Left ventricle myocardium inferior (tissue), 1 donor: ENCODE measurements at places on chromosomes 2 and 18.

- DNase-seq: no peak
Observed at GRCh38 chr2:186459009-186459408, 27.1 kb upstream of the ZC3H15 start.

DNA sequence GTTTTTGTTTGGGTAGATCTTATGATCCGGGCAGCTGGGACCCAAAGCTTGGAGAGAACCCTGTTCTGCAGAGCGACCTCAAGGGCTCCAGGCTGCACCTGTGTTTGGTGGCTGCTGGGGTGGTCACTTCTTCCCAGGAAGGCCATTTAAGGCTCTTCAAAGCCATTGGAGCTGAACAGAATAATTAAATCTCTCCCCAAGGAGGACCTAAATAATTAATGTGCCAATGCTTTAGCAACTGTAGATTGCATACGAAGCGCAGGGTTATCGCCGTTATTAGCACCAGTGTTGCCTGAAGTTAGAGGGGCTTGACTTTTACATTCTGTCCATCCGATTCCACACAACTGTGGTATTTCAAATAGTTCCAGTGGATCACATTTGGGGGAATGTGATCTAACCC, 251.4 kb downstream of the ATAD2B start:
- DNase-seq: no peak

GRCh38 chr2:68045342-68045741, 17.5 kb downstream of the C1D start:
- no peak for DNase-seq

DNA sequence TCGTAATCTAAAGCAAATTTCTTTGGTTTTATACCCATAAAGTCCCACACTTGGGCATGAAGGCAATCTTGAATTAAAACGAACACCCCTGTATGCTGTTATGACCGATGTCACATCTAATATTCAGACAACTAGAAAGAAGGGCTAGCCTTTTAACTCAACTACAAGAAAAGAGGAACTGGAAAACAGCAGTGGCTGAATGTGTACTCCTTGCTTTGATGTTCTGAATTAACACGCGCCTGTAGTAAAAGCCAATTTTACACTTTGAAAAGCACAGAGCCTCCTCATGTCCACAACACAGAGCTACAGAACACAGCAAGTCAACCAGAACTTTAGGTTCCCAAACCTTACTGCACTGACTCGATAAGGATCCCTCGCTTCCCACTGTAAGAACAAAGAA, 147.6 kb downstream of the HDAC4 start:
- DNase-seq: no peak

DNA sequence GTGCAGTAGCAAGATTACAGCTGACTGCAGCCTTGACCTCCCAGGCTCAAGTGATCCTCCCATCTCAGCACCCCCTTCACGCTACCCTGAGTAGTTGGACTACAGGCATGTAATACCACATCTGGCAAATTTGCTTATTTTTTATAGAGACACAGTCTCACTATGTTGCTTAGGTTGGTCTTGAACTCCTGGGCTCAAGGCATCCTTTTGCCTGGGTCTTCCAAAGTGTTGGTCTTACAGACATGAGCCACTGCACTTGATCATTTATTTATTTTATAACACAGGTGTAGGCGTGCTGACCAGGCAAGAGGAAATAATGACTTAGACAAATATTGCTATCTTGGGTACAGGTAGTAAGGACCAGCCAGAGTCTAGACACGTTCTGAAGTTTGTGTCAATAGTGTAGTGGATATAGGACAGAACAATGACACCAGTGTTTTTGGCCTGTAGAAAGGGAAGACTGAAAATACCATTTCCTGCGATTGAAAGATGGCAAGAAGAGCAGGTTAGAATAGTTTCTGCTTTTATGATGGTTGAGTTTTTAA, 71.0 kb upstream of the THUMPD2 start:
- DNase-seq: no peak

- no peak for DNase-seq
Observed at GRCh38 chr18:34867520-34867919, 157.4 kb downstream of the DTNA start.

GRCh38 chr2:154855138-154855537, 156.6 kb downstream of the KCNJ3 start:
- DNase-seq: no peak

DNA sequence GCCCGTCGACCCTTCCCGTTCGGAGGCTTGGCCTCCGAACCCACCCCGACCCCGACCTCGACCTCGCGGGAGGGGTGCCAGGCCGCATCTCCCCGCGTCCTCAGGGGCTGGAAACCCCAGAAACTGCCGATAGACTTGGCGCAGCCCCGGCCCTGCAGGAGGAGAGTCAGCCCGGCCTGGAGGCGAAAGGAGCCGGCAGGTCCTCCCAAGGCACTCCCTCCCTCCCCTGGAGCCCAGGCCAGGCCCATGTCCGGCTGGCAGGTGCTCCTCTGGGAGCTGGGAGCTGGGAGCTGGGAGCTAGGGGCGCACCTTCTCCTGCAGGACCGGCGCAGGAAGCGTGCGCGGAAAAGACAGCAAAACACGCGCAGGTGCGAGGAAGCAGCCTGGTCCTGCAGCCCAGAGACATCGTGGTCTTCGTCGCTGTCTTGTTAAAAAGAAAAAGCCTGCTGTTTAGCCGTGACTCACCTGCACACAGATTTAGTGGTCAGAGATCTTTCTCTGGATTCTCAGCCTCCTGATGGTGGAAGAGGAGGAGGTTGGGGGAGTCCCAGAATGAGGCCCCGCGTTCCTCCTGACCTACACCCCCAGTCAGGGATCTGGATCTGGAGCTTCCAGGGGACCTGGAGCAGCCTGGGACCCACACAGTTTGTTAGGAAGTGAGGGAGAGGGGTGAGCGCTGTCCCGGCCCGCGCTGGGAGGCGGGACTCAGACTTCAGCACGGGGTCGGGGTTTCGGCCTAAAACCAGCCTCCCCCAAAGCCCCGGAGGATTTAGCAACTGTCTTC, 660 bp upstream of the MBP start:
- DNase-seq: no peak

DNA sequence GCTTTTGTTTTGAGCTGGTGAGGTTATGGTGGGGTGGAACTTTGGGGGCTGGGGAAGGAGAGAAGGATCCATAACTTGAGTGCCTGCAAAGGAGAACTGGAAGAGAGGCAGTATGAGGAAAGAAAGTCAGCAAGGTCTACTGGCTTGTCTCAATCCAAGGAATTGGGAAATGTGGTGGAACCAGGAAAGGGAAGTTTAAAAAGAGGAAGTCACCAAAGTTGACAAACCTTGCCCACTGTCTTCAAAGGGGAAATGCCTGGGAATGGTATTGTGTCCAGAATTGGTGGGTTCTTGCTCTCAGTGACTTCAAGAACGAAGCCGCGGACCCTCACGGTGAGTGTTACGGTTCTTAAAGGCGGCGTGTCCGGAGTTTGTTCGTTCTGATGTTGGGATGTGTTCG, 304.1 kb upstream of the FAM98A start:
- DNase-seq: no peak

DNA sequence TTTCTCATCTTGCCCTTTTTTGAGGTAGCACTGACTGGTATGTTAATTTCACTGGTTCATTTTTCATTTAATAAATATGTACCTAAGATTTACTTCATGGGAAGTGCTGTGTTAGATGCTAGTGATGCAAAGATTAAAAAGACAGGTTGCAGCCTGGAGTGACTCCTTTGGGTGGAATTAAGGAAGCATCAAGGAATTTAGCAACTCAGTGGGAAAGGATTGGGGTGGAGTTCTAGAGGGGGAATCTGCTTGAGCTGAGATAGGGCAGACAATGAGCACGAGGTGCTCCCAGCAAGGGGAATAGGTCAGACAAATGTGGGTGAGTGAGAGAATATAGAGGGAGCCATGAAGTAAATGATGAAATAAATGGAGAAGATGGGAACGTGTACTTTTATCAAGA, 57.0 kb downstream of the LYPD6 start:
- DNase-seq: no peak

GRCh38 chr18:65439188-65439587, 311.6 kb upstream of the CDH7 start:
- no peak for DNase-seq

- no peak for DNase-seq
Observed at GRCh38 chr2:220593526-220593925, 966.1 kb downstream of the SLC4A3 start.
